ENCODE measurements at places on chromosomes 13 and 19.

DNA sequence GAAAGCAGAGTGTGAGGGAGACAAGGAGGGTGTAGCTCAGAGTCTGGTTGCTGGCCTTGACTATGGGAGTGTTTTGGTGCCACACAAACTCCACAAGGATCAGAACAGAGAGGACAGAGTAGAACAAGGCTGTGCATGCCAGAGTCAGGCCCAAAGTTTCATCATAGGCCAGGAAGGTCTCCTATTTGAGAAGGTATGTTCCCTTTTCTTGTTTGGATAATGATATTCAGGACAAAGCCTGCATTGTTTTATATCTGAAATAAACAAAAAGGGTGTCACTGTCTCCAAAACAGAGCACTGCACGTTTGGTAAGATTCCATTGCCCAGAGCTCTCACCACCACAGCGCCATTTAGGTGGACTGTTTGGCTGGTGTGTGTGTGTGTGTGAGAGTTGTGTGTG, 3.1 kb upstream of the ZSCAN5A start:
- no peak for DNase-seq

DNA sequence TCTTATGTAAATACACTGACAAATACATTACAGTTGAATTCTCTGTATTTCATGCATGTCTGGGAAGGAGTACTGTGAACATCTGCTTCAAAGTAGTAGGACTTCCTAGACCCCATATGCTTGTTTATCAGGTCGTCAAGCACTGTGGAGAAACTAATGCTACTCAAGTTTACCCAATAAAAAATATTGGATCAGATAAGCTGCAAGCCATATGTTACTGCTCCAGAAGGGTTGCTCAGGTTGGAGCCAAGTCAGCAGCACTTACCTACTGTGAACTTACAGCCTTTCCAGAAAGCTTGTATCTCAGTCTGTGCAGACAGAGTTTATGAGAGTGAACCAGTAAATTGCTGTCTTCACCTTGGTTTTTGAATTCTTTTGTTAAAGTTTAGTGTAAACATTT, 36.2 kb downstream of the SLAIN1 start:
- DNase-seq, result no peak

- DNase-seq, result no peak
Measured at GRCh38 chr19:32289566-32290210, 55.7 kb upstream of the ZNF507 start.

- DNase-seq, result no peak
Measured at GRCh38 chr19:48493718-48494401, 17.8 kb downstream of the LMTK3 start.

- DNase-seq, result no peak
Measured at GRCh38 chr13:94546061-94546839, 49.7 kb downstream of the TGDS start.

- DNase-seq, result no peak
Measured at GRCh38 chr19:24057144-24057543, 29.8 kb upstream of the ZNF254 start.

DNA sequence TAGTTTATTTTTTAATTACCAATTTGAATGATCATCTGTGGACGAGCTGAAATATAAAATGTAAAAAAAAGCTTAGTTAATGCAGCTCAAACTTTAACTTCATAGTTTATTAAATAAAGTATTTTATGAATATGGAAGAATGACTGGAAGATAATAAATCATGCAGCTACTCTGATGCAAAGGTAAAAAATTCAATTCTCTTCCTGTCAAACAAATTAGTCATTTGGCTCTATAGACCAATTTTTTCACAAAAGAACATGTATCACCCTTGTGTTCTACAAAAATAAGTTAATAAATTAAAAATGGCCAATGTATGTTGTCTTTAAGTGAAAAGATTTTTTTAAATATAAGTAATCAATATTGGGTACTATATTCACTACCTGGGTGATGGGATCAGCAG, 26.2 kb downstream of the EXOSC8 start:
- DNase-seq, result no peak

DNA sequence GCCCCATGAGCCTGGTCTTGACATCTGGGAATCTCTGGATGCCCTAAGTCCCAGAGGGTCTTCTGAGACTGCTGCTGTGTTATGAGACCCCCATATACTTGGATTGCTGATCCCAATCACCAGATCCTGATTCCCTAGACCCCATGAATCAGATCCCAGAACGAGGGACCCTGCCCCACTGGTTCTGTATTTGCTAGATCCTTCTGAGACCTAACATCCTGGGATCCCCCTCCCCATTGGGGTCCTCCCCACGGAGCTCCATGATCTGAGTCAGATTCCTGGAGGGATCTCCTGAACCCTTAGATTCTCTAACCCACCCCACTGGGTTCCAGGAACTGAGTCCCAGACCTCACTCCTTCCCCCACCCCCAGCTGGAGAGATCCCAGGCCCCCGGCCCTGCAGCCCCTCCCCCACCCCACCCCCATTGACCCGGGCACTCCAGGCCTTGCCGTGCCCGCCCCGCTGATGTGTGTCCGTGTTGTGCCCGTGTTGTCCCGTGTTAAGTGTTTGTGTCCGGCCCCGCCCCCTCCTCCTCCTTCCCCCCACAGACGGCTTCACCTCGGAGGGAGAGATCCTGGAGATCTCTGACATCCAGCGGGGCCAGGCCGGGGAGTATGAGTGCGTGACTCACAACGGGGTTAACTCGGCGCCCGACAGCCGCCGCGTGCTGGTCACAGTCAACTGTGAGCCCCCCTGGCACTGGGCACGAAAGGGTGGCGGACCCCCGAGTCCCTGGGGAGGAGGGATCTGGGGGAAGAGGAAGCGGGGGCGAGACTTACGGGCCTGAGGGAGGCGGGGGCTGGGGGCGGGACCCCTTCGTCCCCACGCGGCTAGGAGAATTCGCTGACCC, 15.0 kb downstream of the IGLON5 start:
- no peak for DNase-seq

DNA sequence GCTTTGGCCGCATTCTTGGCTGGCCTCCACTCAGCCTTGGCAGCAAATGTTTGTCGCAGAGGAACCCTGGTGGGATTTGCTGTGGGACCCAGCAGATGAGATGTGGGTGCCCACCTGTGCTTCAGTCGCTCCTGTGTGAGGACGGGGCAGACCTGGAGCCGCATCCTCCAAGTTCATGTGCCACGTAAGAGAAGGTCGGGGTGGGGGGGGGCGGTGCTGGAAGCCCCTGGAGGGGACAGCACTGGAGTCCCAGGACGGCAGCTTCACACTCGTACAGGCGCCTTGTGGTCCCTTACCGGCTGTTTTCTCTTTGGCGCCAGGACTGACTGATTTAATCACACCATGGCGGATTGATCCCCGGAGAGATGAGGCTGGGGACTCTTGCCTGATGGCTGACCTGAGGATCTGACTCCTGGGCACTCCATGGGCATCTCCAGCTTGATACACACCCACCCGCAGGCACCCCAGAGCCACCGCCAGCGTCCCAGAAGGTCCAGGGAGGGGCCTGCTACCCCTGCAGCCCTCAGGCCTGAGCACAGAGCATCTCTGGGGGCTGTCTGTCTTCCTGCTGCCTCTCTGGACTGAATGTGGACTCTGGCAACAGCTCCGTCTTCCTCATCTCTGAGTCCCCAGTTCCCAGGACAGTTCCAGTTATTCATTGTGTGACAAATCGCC, 10.0 kb upstream of the GRTP1 start:
- no peak for DNase-seq

DNA sequence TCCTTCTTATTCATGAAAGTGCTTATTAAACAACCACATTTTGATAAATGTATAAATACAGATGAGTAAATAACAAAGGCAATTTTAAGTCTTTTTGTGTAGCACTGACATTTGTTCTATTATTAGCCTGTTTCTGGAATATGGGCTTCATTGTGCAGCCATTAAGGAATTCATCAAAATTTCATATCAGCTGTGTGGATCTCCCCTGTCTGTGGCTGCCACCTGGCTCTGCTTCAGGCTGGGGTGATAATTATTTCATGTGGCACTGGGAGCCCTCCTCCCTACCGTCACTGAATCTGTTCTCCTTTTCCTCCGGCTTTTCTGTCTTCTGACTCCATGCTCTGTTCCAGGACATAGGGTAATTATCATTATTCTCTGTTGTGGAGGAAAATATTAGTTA, 57.1 kb downstream of the LMO7 start:
- no peak for DNase-seq

- DNase-seq, result no peak
Measured at GRCh38 chr13:28958018-28958417, 137.9 kb downstream of the MTUS2 start.

DNA sequence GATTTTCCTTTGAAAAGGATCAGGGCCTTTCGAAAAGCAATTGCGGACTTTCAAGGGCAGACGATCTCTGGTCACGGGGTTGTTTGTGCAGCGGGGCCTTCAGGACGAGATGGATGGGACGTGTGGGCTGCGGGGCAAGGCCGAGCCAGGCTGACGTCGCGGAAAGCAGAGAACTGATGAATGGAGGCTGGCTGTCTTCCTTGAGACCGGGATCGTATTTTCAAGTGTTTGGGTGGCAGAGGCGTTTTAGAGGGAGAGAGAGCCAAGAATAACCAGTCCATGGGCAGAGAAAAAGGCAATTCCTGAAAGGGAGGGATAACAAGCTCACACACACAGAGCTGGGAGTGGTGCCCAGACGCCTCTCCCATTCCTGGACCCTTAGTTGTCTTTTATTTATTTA, 138.9 kb upstream of the USP29 start:
- no peak for DNase-seq

DNA sequence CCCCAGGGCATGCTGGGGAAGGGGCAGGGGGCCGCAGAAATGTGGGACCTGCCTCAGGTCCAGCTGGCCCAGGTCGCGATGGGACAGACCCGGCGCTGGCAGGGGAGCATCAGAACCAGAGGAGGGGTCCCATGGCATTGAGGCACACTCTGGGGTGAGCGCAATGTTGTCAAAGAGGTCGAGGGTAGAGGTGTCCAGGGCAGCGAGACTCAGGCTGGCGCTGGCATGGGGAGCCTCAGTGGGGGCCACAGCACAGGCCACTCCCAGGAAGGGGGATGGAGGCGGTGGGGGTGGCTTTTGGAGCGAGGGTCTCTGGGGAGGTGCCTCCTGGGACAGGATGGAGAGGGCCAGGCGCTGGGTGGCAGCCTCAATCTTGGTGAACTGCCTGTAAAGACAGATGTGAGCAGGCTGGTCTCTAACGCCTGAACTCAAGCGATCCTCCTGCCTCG, 944 bp downstream of the C19orf85 start:
- DNase-seq, result no peak

- DNase-seq, result peak; percentile 29
Measured at GRCh38 chr19:35247526-35248309, 1.1 kb upstream of the LSR start.

- DNase-seq, result no peak
Measured at GRCh38 chr13:20702915-20703779, at the start of gene IL17D. Gene IL17D, plus strand, starts transcription at chr13:20703699. Its CDS starts 303 bp downstream, at chr13:20704002.

- DNase-seq, result no peak
Measured at GRCh38 chr13:107992542-107992941, 222.8 kb downstream of the LIG4 start.

DNA sequence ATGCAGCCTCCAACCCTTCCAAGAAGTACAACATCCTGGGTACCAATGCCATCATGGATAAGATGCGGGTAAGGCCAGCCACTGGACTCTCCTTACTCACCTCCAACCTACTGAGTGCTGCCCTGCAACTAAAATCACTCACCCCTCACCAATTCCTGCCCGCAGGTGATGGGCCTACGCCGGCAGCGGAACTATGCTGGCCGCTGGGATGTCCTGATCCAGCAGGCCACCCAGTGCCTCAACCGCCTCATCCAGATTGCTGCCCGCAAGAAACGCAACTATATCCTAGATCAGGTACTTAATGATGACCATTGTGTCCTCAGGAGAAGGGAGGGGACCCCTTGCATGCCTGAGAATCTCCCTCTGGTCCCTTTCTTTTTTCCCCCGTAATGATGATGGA, 15.6 kb upstream of the CCDC97 start:
- DNase-seq, result no peak

Measured in stimulated activated naive CD4-positive, alpha-beta T cell (primary cell).